Stimulated activated CD4-positive, alpha-beta T cell treated with anti-CD3 and anti-CD28 coated beads, Interleukin-12 subunit alpha, Interleukin-12 subunit beta, amount 100 ng/mL, for 4 hours (primary cell): ENCODE measurements at places on chromosomes 7 and 10.

- no peak for DNase-seq
These were observed 322.7 kb upstream of the PFKP start for GRCh38 chr10:2744547-2745200.

- DNase-seq: no peak
These were observed 6.5 kb downstream of the SVIL start for GRCh38 chr10:29628311-29628710.

DNA sequence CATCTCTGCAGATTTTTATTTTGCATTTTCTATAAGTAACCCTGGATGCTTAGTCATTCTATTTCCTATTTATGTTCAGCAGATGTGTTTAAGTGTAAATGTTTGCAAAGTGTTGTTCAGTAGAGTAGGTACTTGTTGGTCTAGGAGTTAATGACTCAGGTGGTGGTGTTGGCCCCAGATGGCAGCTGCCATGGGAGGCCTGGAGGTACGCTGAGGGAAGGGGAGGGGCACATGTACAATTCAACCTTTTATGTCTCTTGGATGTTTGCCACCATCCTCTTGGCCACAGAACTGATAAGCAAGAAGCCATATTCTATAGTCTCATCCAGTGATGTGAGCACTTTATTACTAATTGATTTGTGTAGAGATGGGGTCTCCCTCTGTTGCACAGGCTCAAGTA is 68.1 kb upstream of the SLC39A12 start:
- DNase-seq: no peak

- no peak for DNase-seq
These were observed 128.5 kb downstream of the BTAF1 start for GRCh38 chr10:92052088-92052487.

- no peak for DNase-seq
These were observed 4.7 kb upstream of the ATP6V0A4 start for GRCh38 chr7:138802706-138803105.

- DNase-seq: no peak
These were observed 21.0 kb downstream of the CDK6 start for GRCh38 chr7:92815412-92815811.

- no peak for DNase-seq
These were observed 282.3 kb downstream of the GATA3 start for GRCh38 chr10:8336629-8337331.

- no peak for DNase-seq
These were observed 29.6 kb upstream of the PSAP start for GRCh38 chr10:71880425-71881306.

DNA sequence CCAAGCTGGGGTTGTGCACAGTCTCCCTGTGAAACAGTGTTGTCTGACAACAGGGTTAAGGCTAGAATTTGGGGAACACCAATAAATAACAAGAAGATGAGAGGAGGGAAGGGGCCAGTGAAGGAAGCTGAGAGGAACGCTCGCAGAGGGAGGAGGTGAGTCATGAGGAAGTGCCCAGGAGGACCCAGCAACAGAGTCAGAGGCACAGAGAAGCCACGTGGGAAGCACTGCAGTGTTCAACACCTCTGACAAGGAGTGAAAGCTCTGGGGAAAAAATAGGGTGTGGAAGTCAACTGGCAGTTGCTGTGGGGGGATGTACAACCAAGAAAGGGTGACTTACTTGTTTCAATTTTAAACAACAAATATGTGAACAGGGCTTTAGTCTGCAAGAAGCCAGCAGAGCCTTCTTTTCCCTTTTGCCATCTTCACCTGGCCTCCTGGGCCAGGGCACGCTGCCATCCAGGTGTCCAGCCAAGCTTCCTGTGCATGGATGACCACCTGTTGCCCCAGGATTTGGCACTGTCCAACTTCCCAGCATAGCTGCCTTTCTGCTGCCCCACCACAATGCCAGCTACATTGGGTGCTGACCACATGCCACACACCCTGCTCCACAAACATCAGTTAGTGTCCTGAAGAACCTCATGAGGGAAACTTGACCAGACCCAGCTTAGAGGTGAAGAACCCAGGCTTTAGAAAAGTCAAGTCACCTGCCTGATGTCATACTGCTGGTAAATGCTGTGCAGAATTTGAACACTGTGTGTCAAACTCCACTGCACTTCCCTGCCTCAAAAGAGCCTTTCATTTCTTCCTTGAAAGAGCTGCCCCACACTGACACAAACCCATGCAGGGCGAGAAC is 69.6 kb downstream of the ATXN7L1 start:
- DNase-seq: peak; percentile 60

- no peak for DNase-seq
These were observed 94.9 kb upstream of the AGK start for GRCh38 chr7:141456298-141456697.

- peak; percentile 21 for DNase-seq
These were observed 743 bp upstream of the ZCCHC24 start for GRCh38 chr10:79445977-79446757.

DNA sequence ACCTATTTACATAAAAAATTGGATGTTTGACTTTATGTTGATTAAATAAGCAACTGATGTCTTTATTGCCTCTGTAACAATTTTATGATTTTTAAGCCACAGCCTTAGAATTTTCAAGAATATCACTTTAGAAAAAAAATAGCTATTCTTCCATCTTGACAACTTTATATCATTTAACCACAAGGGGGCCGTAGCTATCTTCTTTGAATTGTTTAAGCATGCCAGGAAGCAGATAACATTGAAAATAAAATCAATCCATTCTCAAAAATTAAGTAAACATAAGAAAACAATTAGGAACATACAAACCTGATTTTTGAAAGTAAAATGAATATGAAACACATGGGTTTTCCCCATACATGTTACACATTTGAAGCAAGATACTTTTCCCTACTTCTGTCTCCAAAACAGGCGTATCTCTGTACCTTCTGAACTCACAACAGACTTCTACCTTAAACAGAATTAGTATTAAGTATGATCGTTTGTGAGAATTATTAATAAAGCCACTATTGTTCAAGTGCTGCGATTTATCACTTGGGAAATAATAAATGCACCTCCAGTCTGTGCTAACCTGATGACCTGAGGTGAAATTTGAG is 209.0 kb downstream of the CACNA2D1 start:
- no peak for DNase-seq

DNA sequence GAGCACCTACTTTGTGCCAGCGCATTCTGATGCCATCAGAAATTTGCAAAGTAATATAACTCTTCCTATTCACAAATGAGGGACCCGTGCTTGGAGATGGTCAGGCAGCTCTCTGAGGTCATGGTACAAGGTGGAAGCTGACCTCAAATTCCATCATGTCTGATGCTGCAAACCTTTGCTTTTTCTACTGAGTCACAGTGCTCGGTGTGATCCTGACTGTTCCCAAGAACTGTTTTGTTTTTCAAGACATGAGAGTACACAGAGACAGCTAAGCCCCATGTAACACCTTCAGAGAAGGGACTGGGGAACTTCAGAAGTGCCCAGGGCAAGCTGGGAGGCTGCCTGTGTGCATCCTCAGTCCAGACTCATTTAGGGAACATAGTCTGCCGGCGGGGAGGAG is 111.3 kb downstream of the FRMD4A start:
- DNase-seq: no peak

DNA sequence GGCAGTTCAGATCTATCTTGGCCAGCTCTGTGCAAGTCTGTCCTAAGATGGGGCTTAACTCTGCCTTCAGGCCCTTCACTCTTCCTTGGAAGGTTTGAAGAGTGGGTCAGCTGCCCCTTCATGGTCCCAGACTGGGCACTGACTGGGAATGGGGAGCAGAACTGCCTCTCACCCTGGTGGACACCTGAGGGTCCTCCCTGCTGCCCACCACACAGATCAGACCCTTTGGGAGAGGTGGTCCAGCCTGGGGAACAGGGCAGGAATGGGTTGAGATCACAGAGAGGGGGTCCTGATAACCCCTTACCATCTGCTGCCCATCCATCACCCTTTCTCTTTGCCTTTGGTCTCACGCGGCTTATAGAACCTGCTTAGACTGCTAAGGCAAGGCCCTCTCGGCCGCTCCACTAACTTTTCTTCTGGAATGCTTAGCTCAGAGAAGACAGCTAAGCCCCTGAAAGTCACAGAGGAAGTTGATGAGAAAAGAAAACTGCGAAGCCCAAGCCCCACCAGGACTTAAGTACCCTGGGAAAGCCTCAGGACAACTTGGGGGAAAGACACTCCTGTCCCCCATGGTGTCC is 402 bp upstream of the CDHR1 start:
- no peak for DNase-seq

GRCh38 chr10:93182790-93183189 is 109.1 kb downstream of the CYP26A1 start:
- DNase-seq: no peak

GRCh38 chr10:77186936-77187335 is 450.7 kb downstream of the KCNMA1 start:
- no peak for DNase-seq

GRCh38 chr10:89576022-89576421 is 40.6 kb upstream of the SLC16A12 start:
- DNase-seq: no peak

- no peak for DNase-seq
These were observed 272.8 kb upstream of the IMMP2L start for GRCh38 chr7:111835066-111835465.

- no peak for DNase-seq
These were observed 102.3 kb upstream of the MTPN start for GRCh38 chr7:136079478-136079892.

- no peak for DNase-seq
These were observed 28.8 kb downstream of the ARL4A start for GRCh38 chr7:12716134-12716681.
